ENCODE measurements at places on chromosomes 12 and 14. TPM values are rescaled to one million over a fixed set of nuclear protein-coding genes. Genes with fewer than 3 reads are reported as not detected.

SAMD15 gene
- 0.44 TPM for total RNA-seq

- no peak overlapping the region for H3K4me3 ChIP-seq
- no peaks in the 10 kb centered on the region for H3K36me3 ChIP-seq
- H3K4me1 ChIP-seq, result no peaks in the 10 kb centered on the region
- H3K27me3 ChIP-seq, result peaks cover 21% of the 10 kb centered on the region
- no peak overlapping the region for H3K27ac ChIP-seq
Measured at GRCh38 chr14:25090256-25090655, 40.3 kb upstream of the STXBP6 start.

C12orf42 gene
- 17.5 TPM for total RNA-seq

GRCh38 chr12:34406228-34406995 lies 384.1 kb downstream of the ALG10 start:
- peaks cover under 1% of the 10 kb centered on the region for H3K36me3 ChIP-seq
- H3K4me3 ChIP-seq, result no peak overlapping the region
- H3K4me1 ChIP-seq, result no peaks in the 10 kb centered on the region
- DNase-seq, result no peak

MYF5 gene
- total RNA-seq, result not detected

HIF1A gene
- 97.5 TPM for total RNA-seq

PTPRQ gene
- total RNA-seq, result not detected

CARMIL3 gene
- total RNA-seq, result not detected

LHX5 gene
- not detected for total RNA-seq

GRCh38 chr12:68292151-68292943 lies 38.9 kb upstream of the IL22 start:
- peaks cover 31% of the 10 kb centered on the region for H3K36me3 ChIP-seq
- peaks cover 3% of the 10 kb centered on the region for H3K4me1 ChIP-seq

RAD9B gene
- total RNA-seq, result 3.8 TPM

DNA sequence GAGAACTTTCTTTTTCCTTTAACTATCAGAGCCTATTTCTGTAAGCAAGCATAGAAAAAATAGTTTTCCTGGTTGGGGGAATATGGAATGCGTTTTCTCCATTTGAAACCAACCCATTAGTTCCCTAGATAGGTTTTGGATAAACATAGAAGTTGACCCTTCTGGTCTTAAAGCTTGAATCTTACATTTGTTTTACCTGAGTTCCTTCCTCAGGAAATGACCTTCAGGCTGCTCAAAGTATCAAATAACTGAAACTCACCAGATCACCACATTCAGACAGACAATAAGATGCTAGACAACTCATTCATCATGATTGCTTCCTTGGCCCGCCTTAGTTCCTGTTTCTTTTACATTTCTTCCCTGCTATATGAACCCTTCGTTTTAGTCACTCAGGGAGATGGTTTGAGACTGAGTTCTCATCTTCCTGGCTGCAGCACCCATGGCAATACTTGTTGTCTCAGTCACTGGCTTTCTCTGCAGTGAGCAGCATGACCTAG lies 52.2 kb downstream of the LRP6 start:
- DNase-seq, result no peak
- H3K4me1 ChIP-seq, result peaks cover 23% of the 10 kb centered on the region
- H3K27me3 ChIP-seq, result peaks cover 4% of the 10 kb centered on the region
- H3K4me3 ChIP-seq, result no peak overlapping the region
- peaks cover 5% of the 10 kb centered on the region for H3K36me3 ChIP-seq
- H3K27ac ChIP-seq, result no peak overlapping the region

DNA sequence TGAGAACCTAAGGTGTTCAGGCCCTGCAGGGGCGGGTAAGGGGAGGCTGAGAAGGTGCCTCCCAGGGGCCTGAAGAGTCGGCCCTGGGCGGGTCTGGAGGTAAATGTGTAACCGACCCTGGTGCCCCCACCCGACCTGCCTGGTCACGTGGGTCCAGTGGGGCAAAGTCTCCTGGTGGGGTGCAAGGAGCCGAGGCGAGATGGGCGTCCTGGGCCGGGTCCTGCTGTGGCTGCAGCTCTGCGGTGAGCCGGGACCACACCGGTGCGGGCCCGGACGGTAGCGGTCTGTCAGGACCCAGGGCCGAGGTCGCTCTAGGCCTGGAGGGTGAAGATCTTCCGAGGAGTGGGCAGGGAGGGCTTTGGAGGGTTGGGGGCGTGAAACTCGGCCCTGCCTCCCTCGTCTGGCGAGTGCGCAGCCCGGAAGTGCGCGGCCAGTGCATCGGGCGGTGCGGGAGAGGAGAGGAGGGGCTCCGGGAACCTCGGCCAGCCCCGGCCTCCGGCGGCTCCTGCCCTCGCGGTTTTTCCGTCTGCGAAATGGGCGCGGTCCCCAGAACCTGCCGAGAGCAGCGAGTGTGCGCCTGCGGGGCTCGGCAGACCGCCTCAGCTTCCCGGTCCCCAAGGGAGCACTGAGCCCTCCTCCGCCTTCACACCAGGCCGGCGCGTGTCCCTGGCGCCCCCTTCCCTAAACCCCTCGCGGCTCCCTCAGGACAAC lies at the start of gene AMN:
TSS of gene AMN (plus strand) at position 174 of the 711 bp plus-strand sequence. CDS start at position 200, 26 bp downstream.
- peak within 1 kb of the TSS; percentile 29 for H3K27ac ChIP-seq
- H3K36me3 ChIP-seq, result no peaks in the 10 kb centered on the region
- H3K27me3 ChIP-seq, result peaks cover 4% of the 10 kb centered on the region
- peaks cover 4% of the 10 kb centered on the region for H3K4me1 ChIP-seq
- DNase-seq, result no peak
- H3K4me3 ChIP-seq, result peak within 1 kb of the TSS; percentile 56

GRCh38 chr12:12734561-12735071 lies 17.4 kb downstream of the CDKN1B start:
- peak overlapping the region; percentile 92 for H3K27ac ChIP-seq
- H3K4me3 ChIP-seq, result no peak overlapping the region
- DNase-seq, result no peak
- peaks cover 40% of the 10 kb centered on the region for H3K4me1 ChIP-seq
- H3K36me3 ChIP-seq, result peaks cover 6% of the 10 kb centered on the region
- H3K27me3 ChIP-seq, result no peaks in the 10 kb centered on the region

DNA sequence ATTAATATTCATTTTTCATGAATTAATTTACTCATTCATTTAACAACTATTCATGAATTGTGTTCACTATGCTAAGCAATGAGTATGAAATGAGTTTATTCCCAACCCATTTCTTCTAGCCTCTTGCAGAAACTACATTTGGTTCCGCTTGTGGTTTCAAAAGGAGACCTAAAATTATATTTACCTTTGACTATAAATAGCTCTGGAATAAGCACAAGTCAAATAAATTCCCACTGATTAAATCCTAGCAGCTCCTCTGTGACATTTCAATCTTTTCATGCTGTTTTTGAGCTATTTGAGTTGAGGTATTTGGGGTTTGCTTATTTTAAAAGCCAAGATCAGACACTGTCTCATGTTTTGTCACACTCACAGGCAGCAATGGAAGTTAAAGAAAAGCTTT lies 46.9 kb downstream of the DUSP6 start:
- no peaks in the 10 kb centered on the region for H3K36me3 ChIP-seq
- H3K27ac ChIP-seq, result no peak overlapping the region
- H3K27me3 ChIP-seq, result no peaks in the 10 kb centered on the region
- H3K4me1 ChIP-seq, result peaks cover 7% of the 10 kb centered on the region

POTEG gene
- not detected for total RNA-seq

SLC16A7 gene
- total RNA-seq, result 65.2 TPM
